ENCODE measurements at places on chromosomes 5 and 9. TPM values are rescaled to one million over a fixed set of nuclear protein-coding genes. Genes with fewer than 3 reads are reported as not detected.

The SLC34A1 gene
- not detected for total RNA-seq

The OMD gene
- not detected for total RNA-seq

DNA sequence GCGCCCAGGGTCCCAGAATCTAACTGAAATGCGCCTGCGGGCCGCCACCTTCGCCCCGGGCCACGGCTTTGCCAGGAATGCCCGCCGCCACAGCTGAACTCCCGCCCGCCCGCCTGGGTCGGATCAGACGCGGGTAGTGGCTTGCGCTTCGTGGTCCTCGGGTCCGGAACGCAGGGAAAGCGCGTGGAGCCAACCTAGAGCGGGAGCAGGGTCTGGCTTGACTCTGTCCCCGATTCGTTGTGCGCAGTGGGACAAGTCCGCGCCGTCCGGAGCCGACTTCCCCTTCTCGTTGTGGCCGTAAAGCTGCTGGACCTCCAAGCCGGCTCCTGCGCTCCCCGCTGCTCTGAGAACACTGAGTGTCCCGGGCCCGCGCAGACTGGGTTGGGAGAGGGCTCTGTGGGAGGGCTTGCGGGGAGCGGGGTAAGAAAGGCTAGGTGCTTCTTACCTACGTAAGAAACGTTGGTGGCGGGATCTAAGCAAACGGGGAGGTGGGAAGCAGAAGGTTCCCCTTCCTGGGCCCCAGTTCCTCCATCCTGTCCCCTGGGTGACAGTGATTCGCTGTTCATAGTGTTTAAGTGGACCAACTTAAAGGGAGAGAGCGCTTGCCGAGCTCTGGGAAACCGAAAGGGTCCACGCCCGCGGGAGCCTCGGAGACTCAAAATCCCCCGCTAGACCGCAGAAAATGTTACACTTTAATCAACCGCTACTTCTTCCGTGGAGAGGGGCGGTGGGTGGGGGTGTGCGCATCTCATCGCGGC is 4.4 kb upstream of the FOXE1 start:
- no peaks in the 10 kb centered on the region for H3K4me1 ChIP-seq
- no peaks in the 10 kb centered on the region for H3K27me3 ChIP-seq
- no peak overlapping the region for H3K27ac ChIP-seq
- DNase-seq, result no peak
- no peaks in the 10 kb centered on the region for H3K36me3 ChIP-seq

DNA sequence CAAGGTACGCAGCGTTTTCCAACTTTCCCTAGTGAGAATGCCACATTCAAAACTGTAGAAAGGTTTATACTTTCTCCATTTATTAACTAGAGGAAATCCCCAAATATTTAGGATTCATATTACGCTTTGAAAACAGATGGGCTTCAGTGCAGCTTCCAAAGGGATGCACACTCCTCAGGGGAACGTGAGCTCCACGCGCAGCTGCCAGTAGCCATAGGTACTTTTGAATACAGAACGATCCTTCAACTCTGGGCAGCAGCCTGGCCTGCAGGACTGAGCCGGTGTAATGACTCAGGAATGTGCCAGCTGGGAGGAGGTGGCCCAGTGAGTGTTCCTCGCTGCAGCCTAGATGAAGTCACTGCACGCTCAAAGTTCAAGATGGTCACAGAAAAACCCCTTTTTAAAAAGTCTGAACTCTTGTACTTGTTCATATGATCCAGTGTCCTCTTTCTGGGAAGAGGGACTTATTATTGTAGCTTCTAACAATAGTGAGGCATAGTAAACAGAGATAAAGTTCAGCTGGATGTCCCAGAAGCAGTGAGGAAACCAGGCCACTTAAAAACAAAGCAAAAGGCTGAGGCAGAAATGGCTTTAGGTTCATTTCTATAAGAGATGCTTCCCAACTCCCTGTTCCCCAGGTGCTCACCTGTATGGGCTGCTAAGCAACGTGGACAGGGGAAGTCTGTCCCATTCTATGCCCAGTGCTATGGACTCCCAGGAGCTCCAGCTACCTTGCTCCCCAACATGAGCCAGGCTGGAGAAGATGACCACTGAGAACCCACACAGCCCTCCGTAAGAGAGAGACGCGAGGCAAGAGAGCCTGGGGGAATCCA is 130.0 kb downstream of the LHFPL2 start:
- 0 out of 2 replicates have a peak, but pooled peaks cover 4% of the 10 kb centered on the region for H3K4me1 ChIP-seq
- no peak for DNase-seq
- no peak overlapping the region for H3K4me3 ChIP-seq
- no peaks in the 10 kb centered on the region for H3K27me3 ChIP-seq
- peak overlapping the region; percentile 25 for H3K27ac ChIP-seq

DNA sequence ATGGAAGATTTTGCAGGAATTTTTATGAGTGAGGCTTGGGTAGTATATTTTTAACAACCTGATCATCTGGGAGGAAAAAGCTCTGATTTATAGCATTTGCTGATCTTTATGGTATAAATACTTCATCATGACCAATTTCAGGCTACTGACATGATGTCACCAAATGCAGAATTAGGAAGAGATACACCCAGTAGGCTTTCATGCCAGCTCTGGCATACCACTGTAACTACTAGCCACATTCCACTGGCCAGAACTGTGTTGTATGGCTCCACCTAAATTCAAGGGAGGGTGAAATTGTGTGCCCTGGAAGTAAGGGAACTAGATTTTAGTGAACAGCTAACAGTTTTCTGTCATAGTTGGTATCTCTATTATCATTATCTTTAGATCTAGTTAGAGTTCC is 17.6 kb downstream of the AP3S1 start:
- H3K27me3 ChIP-seq, result no peaks in the 10 kb centered on the region
- H3K36me3 ChIP-seq, result no peaks in the 10 kb centered on the region
- H3K27ac ChIP-seq, result no peak overlapping the region
- H3K4me1 ChIP-seq, result peaks cover 10% of the 10 kb centered on the region
- no peak overlapping the region for H3K4me3 ChIP-seq

DNA sequence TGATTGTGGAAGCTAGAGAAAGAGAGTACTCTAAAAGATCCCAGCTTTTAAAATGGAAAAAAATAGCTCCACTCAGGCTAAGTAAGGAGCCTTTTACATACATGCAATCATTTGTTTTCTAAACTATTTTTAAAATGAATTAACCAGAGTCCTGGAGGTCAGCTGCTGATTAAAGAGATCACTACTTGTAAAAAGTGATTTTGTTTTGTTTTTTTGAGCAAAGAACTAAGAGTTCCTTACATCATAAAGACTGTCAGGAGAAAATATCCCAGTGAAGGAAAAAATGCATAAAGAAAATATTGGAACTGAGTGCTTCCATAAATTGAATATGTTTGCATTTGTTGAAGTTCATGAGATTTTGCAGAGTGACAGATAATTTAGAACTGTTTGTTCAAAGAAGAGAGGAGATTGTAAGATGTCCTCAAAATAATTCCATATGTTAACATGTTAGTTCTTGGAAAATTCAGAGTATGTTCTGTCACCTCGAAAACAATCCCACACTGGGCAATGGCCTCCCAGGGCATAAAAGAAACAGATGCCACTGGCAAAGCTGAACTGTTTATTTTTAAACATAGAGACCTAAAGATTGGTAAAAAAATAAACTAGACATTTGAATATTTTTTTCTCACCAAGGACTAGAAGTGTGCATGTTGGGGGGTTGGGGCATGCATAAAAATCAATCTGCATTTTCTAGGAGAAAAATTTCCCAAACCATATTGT is 264.7 kb downstream of the NPR3 start:
- H3K27me3 ChIP-seq, result no peaks in the 10 kb centered on the region
- no peaks in the 10 kb centered on the region for H3K4me1 ChIP-seq
- no peaks in the 10 kb centered on the region for H3K36me3 ChIP-seq
- no peak for DNase-seq
